ENCODE measurements at places on chromosomes 7 and 10. TPM values are rescaled to one million over a fixed set of nuclear protein-coding genes. Genes with fewer than 3 reads are reported as not detected.

GRCh38 chr7:120873401-120873800 is 15.5 kb upstream of the TSPAN12 start:
- DNase-seq, result no peak

DNA sequence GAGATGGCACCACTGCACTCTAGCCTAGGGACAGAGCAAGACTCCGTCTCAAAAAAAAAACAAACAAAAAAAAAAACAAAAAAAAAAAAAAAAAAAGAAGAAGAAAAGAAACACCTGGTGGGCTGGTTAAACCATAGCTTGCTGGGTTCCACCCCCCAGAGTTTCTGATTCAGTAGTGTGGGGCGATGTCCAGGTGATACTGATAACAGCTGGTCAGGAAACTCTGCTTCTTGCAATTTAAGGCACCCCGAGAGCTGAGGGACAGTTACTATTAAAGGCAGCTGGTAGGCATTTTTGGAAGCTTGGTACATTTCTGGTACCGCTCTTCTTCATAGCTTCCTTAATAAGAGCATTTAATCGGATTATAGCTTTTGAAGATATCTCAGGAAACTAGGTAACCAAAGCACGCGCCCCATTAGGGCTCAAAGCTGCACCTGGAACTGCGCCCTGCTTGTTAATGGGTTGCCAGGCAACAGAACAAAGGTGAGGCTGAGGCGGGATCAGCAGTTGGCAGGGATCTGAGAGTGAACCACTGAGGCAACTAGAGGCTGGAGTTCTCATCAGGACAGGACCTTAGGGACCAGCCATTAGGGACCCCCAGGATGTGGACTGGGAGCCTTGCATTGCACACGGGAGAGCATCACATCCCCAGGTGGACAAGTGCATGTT is 6.5 kb upstream of the SDK1 start:
- DNase-seq, result no peak

GRCh38 chr7:75688200-75689136 is 50.3 kb downstream of the HIP1 start:
- DNase-seq, result peak; percentile 70

DNA sequence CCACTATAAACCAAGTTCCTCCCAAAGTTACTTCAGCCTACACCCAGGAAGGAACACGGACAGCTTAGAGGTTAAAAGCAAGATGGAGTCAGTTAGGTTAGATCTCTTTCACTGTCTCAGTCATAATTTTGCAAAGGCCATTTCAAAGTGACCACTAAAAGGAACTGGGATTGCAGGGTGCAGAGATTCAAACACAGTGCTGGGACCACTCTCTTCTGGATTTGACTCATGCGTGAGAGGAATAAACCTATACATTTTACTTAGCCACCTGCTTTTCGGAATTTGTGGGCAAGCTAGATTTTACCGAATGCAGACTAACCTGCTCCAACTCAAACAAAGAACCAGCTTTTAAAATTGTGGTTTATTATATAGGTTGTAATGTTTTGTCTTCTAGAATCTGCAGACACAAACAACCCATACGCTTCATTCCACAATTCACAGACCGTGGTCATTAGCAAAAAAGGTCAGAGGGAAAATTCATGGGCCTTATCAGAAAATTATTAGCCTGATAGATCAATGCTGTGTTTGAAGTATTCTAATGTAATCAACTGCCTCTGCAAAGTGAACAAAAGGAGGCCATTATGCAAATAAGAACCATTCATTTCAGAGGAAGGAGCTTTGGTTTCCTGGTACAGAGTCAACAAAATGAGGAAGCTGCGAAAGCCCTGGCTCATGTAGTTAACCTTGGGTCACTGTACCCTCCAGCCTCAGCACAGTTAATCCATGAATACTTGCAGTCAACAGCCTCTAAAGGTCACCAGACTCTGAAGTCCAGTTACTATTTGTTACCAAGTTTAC is 342.7 kb upstream of the KLF6 start:
- DNase-seq, result no peak

- DNase-seq, result no peak
Measured at GRCh38 chr7:23350466-23350865, 51.3 kb downstream of the MALSU1 start.

GRCh38 chr7:108592646-108593201 is 23.1 kb downstream of the DNAJB9 start:
- DNase-seq, result peak; percentile 14

GRCh38 chr10:99369126-99369525 is 40.0 kb downstream of the CNNM1 start:
- no peak for DNase-seq

DNA sequence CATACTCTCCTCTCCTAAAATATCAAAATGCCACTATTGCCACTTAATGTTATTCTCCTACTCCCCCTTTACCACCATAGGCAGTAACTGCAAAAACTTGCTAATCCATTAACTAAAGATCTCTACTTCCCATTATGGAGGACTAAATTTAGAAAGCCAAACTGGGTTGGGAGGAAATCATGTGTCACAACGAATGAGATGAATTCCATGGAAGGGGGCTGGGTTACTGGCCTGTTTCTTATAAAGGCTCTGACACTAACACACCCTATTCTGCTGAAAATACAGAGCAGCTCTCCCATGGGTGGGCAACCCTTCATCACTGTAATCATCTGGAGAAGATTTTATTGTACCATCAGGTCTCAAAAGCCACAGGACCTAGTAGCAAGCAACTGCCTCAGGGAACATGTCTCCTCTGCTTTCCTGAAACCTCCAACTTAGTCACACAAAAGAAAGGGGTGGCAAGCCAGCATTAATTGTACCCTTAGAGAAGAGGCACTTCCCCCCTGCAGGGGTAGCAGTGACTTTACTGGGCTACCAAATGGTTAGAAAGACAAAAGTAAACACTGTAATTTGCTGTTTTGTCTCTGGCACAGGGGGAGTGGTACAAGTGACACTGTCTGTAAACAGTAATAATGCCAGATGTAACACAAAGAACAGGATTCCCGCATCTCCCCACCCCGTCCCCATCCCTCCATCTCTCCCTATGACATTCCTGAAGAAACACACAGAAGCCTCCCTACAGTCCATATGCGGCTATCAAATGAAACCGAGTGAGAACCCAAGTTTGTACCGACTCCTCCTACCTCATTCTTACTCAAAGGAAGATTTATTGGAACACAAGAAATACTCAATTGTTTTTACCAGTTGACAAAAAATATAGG is 81.6 kb downstream of the ARMH3 start:
- DNase-seq, result no peak

- DNase-seq, result no peak
Measured at GRCh38 chr10:89805599-89806013, 104.2 kb downstream of the KIF20B start.

GRCh38 chr10:101228966-101229265 is 347 bp downstream of the LBX1 start:
- DNase-seq, result no peak

DNA sequence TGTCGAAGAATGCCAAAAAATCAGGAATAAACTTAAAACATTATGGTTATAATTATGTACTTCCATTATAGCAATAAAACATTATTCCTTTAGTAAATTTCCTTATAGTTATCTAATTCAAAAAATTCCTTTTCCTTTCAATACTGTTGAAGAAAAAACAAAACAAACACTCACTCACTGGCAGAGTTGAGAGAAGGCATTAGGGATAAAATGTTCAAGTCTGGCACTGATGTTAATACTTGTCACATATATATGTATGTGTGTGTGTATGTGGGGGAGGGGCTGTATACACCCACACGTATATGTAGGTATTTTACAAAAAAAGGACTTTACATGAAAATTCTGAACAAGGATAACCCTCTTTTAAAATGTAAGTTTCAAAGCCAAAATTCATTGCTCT is 150.2 kb upstream of the MEOX2 start:
- DNase-seq, result no peak

- DNase-seq, result no peak
Measured at GRCh38 chr7:69036301-69036700, 562.0 kb upstream of the AUTS2 start.

DNA sequence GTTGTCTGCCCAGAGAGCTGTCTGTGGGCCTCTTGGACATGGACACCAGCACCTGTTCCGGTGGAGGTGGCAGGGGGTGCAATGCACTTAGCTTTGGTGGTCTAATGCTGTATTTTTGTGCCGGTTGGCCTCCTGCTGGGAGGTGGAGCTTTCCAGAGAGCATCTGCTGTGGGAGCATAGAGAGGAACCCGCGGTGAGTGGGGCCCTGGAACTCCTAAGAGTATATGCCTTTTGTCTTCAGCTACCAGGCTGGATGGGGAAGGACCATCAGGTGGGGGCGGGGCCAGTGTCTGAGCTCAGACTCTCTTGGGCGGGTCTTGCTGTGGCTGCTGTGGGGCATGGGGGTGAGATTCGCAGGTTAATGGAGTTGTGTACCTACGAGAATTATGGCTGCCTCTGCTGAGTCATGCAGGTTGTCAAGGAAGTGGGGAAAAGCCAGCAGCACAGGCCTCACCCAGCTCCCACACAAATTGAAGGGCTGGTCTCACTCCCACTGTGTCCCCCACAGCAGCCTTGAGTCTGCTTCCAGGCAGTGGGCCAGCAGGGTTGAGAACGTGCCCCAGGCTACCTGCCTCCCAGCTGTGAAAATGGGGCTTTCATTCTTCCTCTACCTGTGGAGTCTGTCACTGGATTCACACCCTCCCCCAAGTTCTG is 29.0 kb downstream of the JAKMIP3 start:
- DNase-seq, result no peak

DNA sequence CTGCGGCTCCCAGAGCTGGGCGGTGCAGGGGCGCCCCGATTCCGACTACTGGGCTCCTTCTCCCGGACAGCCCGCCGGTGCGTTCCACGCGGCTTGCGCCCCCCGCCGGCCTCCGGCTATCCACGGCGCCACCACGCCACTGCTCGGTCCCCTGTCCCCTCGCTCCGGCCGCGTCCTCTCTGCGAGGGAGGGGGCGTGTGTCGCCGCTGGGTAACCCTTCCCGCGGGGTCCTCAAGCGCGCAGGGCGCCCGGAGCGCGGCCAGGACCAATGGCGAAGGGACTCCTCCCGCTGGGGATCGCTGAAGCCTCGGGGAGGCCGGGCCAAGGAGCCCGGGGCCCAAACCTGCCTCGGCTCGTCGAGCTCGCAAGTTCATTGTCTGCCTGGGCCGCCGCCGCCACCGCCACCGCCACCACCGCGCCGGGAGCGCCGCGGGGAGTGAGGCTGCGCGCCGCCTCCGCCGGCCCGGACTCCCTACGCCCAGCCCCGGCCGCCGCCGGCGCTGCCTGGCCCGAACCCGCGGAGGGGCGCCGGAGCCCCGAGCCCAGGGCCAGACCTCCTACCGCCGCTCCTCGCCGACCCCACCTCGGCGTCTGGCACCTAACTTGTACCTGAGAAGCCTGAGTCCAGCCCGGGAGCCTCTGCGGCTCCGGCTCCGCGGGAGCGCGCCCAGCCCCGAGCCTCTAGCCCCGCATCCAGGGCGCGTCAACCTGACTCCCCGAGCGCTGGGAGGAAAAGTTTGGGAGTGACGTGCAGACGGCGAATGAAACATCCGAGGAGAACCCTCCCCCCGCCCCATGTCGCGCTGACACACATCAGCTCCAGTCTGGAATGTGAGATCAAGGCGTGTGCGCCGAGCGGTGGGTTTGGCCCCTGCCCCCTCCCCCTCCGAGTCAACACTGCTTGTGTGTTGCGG is at the start of gene CHST15:
Gene CHST15, minus strand, starts transcription at position 739 of the 914 bp plus-strand sequence. CDS start 47,386 bp downstream, outside the sequence.
- DNase-seq, result peak; percentile 79

DNA sequence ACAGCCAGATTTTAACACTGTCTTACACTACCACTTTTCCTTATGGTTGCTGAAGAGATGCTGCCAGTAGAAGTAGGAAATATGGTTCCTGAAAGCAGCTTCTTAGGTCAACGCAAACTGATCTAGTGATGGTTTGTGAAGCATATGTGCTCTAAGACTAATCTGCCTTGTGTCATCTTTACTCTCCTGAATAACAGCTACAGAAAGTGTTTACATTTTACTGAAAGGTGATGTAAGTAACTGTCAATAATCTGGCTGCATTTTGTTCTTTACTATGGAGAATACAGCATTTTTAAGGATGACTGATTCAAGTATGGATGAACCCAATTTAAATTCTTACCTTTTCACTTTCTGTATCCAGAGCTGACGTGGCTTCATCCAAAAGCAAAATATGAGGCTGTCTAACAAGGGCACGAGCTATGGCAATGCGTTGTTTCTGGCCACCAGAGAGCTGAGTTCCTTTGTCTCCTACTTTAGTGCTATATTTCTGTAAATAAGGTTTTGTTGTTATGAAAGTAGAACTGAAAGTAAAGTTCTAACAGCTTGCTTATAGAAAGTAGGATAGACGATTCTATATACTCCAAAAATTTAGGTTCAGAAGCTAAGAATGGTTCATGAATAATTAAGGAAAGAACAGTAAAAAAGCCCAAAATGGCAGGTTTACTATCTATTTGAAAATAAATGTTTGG is 30.2 kb upstream of the ABCB4 start:
- no peak for DNase-seq

- DNase-seq, result peak; percentile 51
Measured at GRCh38 chr10:114100848-114101741, 57.4 kb downstream of the ADRB1 start.

DNA sequence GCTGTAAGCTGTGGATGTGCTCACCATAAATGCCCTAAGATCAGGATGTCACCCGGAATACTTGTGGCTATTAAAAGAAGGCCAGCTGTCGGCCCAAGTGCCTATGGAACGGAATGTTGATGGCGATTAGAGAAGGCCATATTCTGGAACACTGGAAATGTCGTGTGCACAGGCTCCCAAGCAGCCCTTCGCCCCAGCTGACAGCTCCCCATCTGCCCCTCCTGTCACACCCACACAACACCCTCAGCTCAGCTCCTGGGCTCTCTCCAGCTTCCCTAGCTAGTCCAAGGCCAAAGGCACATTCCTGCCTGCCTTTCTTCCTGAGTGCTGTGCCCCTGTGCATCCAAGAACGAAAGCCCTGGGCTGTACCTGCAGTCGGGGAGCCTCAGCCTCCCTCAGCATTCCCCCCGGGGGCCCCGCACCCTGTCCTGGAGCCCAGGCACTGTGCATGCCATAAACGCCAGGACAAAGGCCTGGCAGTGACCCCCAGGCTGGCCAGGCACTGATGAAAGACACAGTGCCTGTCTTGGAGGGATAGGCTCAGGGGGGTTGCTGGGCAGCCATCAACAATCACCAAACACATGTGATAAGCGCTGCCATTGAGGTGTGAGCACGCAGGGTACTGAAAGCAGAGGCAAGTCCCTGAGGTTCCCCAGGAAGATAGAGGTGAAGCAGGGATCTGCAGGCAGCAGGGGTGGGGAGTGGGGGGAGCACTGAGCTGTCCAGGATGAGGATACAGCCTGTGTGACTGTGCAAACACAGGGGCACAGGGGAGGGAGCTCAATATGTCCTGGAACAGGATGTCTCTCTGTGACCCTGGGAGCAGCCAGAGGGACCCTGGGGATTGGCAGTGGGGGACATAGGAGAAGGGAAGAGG is 3.7 kb upstream of the LDB3 start:
- no peak for DNase-seq

- no peak for DNase-seq
Measured at GRCh38 chr7:142375710-142376313, 118.0 kb upstream of the PRSS58 start.

- DNase-seq, result no peak
Measured at GRCh38 chr7:129341212-129341611, 93.0 kb upstream of the STRIP2 start.

STEAP2 gene
- polyA plus RNA-seq, result 3.7 TPM

GPR85 gene
- 1.8 TPM for polyA plus RNA-seq

PKD1L1 gene
- polyA plus RNA-seq, result 0.67 TPM

GBX1 gene
- polyA plus RNA-seq, result 0.87 TPM

FAM24B gene
- 2.3 TPM for polyA plus RNA-seq

NPSR1 gene
- polyA plus RNA-seq, result 1.1 TPM

FBXL13 gene
- polyA plus RNA-seq, result 0.45 TPM

TDRD1 gene
- polyA plus RNA-seq, result 0.20 TPM

SLC13A1 gene
- not detected for polyA plus RNA-seq

MARVELD1 gene
- polyA plus RNA-seq, result 59.7 TPM

BUB3 gene
- polyA plus RNA-seq, result 72.5 TPM

ZPBP gene
- polyA plus RNA-seq, result not detected

NUDT13 gene
- polyA plus RNA-seq, result 3.4 TPM

SLC18A2 gene
- polyA plus RNA-seq, result 0.53 TPM

CXCL12 gene
- polyA plus RNA-seq, result 290 TPM
